Left kidney (tissue), 8 donors: ENCODE measurements at places on chromosomes 2 and 18. TPM values are rescaled to one million over a fixed set of nuclear protein-coding genes. Genes with fewer than 3 reads are reported as not detected.
A peak's percentile ranks its signal among the peaks of the same experiment; 100 is the strongest.

- no peak for DNase-seq
Observed at GRCh38 chr2:209008636-209009287, 415.1 kb upstream of the MAP2 start.

- DNase-seq: no peak
Observed at GRCh38 chr2:30775833-30776232, 31.4 kb downstream of the CAPN13 start.

- peak; percentile 32 for DNase-seq
Observed at GRCh38 chr2:189210250-189211087, 30.9 kb upstream of the COL5A2 start.

- no peak for DNase-seq
Observed at GRCh38 chr2:237571551-237571950, 5.2 kb downstream of the PRLH start.

DNA sequence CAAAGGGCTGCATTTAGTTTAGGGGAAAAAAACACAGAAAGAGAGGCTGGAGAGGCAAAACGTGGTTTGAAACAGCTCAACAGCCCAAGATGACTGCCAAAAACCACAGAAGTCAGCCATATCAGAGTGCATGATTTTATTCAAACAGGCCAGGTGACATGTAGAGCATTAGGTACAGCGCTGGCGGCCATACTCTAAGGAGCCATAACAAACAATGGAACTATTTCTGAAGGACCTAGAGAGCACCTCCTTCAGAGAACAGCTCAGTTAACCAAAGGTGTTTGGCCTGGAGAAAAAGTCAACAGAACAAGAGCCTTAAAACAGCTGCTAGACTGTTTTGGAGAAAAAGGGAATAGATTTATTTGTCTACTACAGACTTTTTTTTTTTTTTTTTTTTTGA, 2.6 kb downstream of the THADA start:
- DNase-seq: no peak

GRCh38 chr2:69026026-69026425, 13.0 kb downstream of the ANTXR1 start:
- DNase-seq: no peak

- no peak for DNase-seq
Observed at GRCh38 chr2:202064171-202064880, 8.7 kb upstream of the KIAA2012 start.

DNA sequence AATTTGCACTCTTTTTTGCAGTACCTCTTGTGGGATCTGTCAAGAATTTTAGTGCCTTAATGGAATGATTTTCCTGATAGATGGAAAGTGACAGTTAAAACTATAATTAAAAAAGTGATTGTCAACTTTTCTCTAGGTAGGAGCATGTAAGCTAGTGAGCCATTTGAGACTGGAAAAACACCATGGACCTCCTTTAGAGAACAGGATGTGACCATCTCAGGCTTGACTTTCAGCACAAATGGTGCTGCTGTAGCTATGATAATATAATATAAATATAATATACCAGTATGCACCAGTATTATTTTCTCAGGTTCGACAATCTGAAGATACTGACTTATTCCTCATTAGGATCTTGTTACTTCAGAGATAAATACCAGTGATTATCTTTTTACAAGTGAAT, 27.8 kb downstream of the ZNF236 start:
- DNase-seq: no peak

DNA sequence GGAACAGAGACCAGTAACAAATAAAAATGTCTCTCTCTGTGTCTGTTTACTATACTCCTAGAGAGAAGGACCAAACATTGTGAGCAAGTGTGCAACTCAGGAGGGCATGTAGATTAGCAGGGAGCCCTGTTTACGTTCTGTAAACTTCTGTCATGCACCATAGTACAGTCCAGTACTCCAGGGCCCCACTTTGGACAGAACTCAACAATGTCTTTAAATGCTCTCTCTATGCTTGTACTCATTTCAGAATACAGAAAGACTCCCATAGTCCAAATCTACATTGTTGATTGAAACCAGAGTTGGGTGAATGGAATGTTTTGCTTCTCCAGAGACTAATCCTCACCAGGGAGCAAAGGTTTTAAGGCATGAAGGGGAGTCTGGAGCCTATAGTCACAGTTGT, 934.8 kb downstream of the NRXN1 start:
- DNase-seq: no peak

DNA sequence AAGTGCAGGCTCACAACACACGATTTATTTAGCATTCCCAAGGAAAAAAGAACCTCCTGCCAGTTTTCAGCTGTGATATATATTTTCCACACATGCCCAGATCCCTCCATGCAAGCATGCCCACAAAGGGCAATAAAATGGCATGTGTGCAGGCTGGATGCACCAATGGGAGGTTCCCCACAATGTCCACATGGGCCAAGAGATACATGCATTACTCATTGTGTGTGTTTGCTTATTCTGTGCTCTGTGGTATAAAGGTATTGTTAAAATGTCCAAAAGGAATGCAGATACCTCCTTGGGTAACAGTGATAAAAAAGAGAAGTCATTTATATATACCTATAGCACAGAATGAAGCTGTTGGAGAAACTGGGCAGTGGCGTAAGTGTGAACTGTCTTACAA, 207.4 kb downstream of the FHOD3 start:
- no peak for DNase-seq

DNA sequence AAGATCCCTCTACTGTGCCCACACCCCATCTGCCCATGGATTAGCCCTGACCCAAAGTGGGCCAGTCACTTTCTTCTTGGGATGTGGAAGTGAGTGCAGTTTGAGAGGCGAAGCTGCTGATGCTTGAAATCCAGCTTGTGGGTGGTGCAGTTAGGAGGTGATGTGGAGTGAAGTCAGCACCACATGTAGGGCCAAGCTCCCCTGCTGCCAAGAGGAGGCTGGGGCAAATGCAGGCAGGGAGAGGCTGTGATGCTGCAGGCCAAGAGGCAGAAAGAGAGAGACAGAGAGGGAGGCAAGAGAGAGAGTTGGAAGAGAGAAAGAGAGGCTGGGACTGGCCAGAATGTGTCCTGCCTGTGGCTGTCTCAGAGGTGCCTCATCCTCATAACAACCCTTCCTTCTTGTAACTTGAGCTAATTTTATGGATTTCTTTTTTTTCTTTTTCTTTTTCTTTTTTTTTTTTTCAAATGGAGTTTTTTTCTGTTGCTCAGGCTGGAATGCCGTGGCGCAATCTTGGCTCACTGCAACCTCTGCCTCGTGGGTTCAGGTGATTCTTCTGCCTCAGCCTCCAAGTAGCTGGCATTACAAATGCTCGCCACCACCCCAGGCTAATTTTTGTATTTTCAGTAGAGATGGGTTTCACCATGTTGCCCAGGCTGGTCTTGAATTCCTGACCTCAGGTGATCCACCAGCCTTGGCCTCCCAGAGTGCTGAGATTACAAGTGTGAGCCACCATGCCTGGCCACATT, 35.3 kb upstream of the CAB39 start:
- no peak for DNase-seq

GRCh38 chr2:11371092-11371937, 26.9 kb upstream of the ROCK2 start:
- DNase-seq: no peak

- peak; percentile 73 for DNase-seq
Observed at GRCh38 chr2:179218848-179219594, 45.6 kb downstream of the SESTD1 start.

GRCh38 chr2:47239119-47239969, 84.2 kb upstream of the STPG4 start:
- DNase-seq: no peak

DNA sequence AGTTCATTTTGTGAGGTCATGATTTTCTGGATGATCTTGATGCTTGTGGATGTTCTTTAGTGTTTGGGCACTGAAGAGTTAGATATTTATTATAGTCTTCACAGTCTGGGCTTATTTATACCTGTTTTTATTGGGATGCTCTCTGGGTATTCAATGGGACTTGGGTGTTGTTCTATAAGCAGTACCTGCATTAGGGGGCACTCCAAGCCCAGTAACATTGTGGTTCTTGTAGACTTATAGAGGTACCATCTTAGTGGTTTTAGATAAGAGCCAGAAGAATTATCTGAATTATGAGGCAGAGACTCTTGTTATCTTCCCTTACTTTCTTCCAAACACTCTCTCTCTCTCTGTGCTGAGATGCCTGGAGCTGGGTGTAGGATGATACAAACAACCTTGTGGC, 470.0 kb downstream of the PIK3C3 start:
- DNase-seq: no peak

CYP26B1 gene
- 13.8 TPM for polyA plus RNA-seq

ERICH2 gene
- polyA plus RNA-seq: 2.4 TPM

SH3RF3 gene
- 4.0 TPM for polyA plus RNA-seq

COL4A3 gene
- polyA plus RNA-seq: 79.8 TPM

RGPD3 gene
- polyA plus RNA-seq: 0.12 TPM

ASIC4 gene
- 0.20 TPM for polyA plus RNA-seq

PAIP2B gene
- polyA plus RNA-seq: 21.6 TPM

LINC00305 gene
- 3.6 TPM for polyA plus RNA-seq
